ENCODE measurements at places on chromosomes 6 and 20.

DNA sequence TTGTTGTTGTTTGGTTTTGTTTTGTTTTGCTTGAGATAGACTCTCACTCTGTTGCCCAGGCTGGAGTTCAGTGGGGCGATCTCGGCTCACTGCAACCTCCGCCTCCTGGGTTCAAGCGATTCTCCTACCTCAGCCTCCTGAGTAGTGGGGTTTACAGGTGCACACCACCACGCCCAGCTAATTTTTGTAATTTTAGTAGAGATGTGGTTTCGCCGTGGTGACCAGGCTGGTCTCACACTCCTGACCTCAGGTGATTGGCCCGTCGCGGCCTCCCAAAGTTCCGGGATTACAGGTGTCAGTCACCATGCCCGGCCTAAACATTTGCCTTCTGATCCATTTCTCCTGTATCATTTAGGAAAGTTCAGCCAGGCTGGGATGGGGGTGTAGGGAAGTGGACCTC, 17.7 kb downstream of the DUSP22 start:
- DNase-seq = no peak

- DNase-seq = peak; percentile 53
Observed at GRCh38 chr6:4059115-4059777, 19.7 kb downstream of the FAM217A start.

DNA sequence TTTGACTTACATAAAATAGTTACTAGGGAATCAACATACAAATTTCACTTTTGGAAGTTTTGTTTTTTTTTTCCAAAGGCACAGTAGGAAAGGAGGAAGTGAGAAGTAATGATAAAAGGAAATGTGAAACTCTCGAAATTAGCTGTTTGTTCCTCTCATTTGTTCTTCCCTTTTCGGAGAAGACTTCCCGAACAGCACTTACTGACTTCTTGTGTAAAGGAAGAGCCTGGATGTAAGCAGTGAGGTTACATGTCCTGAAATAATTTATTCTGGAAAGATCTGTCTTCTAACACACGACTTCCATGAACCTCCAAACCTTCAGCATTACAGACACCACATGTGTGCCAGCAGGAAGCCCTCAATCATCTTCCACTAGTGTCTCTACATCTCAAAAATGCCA, 59.1 kb downstream of the KIF16B start:
- no peak for DNase-seq

GRCh38 chr20:23129266-23129665, 43.1 kb upstream of the CD93 start:
- DNase-seq = no peak

GRCh38 chr6:68701159-68701558, 66.1 kb downstream of the ADGRB3 start:
- DNase-seq = no peak

- no peak for DNase-seq
Observed at GRCh38 chr6:5986861-5987260, 19.9 kb downstream of the NRN1 start.

GRCh38 chr6:119328254-119328653, 21.3 kb downstream of the MAN1A1 start:
- DNase-seq = no peak

DNA sequence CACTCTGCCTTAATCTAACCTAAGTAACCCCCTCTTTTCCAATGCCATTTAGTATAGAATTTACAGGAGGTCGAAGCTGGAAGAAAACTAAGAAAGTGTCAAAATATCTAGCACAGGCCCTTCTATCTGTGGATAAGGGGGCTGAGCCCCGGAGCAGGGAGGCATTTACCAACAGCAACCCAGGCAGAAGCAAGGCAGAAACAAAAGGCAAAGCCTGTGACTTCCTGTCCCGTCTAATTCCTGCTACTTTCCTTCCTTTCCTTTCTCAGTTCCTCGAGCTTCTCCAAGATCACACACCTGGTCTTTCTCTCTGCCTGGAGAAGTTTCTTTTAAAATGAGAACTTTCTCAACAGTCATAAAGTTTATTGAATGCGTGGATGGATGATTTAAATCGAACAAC, 146.0 kb downstream of the FOXA2 start:
- DNase-seq = no peak

Measured in stimulated activated CD4-positive, alpha-beta T cell treated with anti-CD3 and anti-CD28 coated beads, TNF-alpha, amount 100 ng/mL, for 48 hours (primary cell).